ENCODE measurements at places on chromosomes 5 and 9. TPM values are rescaled to one million over a fixed set of nuclear protein-coding genes. Genes with fewer than 3 reads are reported as not detected.

DNA sequence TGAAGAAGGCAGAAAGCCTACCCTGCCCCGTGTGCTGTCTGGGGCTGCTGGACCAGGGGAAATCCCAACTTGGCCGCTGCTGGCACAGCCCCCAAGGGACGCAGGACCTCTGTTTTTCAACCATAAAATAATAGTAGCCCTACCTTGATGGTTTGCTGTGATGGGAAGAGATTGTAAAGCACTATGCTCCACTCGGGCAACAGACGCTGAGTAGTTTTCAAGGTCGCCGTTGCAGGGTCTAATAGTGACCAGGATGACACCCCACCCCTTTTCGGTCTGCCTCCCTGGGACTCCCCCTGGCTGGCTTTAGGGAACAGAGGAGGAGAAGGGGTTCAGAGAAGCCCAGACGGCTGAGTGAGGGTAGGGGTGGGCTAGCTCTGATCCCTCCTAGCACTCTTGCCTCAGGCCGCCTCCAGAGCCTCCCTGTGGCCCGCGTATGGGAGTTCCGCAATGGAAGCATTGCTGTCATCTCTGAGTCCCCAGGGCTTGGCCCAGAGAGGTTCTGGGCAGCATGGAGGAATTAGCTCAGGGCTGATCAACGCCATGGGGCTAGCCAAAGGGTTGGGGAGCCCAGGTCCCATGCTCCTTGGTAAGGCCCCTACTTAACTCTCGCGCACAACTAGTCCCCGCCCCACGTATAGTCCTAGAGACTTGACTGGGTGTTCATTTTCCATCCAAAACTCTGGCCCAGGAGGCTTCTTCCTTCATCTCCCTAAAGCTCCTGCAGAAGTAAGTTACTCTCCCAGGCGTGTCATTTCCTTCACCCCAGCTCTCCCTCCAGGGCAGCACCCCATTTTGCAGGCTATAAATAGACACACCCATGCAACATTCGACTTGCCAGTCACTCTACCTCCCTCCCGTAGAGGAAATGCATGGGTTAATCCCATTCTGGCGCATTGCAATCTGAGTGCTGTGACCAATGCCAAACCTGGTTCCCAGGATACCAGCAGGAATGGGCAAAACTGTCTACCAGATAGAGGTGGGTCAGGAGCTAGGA, 1.1 kb upstream of the IRF1 start:
- DNase-seq = no peak

DNA sequence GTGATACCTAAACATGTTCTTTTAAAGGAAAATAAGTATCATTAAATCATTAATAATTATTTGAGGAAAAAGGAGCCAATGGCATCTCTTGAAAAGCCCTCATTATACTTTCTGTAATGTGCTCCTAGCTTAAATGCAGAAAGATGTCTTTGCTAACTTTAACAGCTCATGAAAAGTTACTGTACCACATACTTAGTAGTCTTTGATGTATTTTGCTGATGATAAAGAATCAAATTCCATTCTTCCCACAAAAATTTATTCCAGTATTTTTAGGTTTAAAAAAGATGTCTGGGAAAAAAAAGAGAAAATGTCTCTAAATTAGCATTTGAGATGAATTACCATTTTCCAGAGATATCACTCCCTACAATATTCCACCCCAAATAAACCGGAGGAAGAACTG, 112.5 kb downstream of the PPP2R2B start:
- peak; percentile 3 for DNase-seq

NIM1K gene
- polyA plus RNA-seq = 1.8 TPM

DNA sequence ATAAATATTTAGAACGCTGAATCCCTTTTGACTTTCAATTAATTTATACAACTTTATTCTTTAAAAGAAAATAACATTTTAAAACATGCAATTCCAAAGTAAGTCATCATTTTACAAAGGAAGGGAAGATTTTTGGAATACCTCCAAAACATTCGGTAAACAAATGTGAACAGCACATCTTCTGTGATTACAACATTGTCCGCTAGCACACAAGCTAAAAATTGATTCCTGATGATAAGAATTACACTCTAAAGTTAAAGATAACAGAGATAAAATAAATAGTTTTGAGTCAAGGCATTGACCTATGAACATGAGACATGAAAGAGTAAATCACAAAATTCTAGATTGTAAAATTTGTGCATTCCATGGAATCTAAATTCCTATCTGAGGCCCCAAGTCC, 56.2 kb upstream of the TRAF1 start:
- peak; percentile 64 for DNase-seq

GRCh38 chr9:129726322-129727160, 26.3 kb downstream of the PTGES start:
- DNase-seq = peak; percentile 90

NOP16 gene
- 68.4 TPM for polyA plus RNA-seq

GRCh38 chr9:21817176-21817575, 14.7 kb downstream of the MTAP start:
- DNase-seq = peak; percentile 95

PTGER4 gene
- polyA plus RNA-seq = 0.41 TPM

GRCh38 chr5:93532370-93532769, 48.6 kb downstream of the NR2F1-AS1 start:
- DNase-seq = peak; percentile 92

- no peak for DNase-seq
Measured at GRCh38 chr5:16453609-16454008, 12.0 kb downstream of the ZNF622 start.

- DNase-seq = peak; percentile 74
Measured at GRCh38 chr9:17063535-17064135, 71.2 kb upstream of the CNTLN start.

DNA sequence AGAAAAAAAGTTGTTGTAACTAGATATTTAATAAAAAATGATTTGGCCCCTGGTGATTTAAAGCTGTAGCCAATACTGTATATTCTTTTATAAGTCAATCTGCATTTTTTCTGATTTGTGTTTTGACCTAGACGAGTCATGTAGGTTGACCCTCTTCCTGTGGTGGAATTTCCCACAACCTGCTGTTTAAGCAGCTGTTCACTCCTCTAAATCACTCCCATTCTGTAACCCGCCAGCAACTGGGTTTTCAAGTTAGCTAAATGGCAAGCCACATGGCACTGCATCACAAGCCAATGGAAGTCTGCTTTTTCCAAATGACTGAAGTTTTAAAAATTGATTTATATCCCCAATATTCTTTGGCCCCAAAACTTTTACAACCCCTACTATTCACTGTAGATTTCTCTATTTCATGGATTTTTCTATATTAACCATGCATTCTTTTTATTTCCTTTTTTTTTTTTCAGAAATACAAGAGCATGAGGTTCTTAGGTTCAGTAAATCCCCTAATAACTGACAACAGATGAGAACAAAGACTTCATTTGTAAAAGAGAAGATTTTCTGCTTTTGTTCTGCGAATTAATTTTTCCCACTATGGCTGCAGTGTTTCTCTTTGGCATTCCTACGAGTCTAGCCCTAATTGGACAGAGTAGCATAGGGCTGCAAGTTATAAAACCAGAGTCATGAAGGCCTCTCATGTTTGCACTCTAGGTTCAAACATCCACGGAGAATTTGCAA, 184.5 kb upstream of the TLE4 start:
- DNase-seq = no peak

TRPM3 gene
- not detected for polyA plus RNA-seq

DNA sequence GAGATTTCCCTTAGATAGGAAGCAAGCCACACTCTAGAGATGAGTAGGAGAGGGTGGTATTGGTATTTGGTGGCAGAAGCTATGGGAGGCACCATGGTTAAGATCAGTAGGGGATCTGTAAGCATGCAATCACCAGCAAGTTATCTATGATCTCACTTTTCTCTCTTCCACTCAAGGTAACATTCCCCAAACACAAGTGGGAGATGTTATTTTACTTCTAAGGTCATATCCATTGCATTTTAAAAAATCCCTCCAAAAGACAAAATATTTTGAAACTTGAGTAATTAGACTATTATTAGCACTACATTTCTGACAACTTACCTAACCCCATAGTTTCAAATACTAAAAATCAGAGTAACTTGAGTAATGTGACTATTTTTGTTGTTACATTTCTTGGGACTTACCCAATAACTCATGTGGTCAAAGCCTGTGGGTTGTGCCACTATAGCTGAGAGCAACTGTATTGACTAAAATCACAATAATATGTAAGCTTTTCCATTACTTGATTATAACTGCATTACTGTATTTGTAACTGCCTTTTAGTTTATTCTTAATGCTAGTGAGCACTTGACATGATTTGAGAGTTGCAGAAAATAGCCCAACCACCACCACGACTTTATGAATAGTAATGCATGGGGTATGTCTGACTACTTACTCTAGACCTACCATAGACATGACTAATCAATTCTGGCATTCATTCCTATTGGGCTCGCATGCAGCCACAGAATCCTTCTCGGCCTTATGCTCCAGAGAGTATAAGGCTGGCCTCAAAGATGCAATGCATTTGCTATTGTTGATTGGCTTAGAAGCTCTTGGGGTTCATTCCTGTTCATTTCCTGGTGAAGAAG, 264.7 kb downstream of the TRIM32 start:
- peak; percentile 91 for DNase-seq

DNA sequence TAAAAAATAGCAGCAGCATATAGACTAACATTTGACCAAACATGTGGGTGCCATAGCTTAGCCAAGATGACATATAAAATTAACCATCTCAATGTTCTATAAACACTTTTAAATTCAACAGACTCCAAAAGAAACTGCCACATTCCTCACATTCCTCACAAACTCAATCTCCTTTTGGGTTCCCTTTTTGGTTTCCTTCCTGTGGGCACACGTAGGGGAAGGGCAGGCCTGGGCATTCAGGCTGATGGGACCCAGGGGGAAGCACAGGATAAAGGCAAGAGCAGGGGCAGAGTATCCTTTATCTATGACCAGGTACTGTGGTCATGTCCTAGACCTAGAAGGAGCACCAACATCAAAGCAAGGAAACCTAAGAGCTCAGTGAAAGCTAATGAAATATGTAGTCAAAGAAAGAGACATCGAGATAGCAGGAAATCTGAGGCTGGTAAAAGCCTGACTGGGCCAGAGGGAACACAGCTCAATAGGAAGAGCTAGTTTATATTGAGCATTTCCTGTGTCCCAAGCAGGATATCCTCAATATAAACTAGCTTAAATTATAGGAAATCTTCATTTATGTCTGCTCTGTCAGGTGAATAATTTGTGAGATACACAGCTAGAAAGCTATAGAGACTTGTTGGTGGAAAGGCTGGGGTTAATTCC, 13.6 kb upstream of the ERAP1 start:
- DNase-seq = no peak

DNA sequence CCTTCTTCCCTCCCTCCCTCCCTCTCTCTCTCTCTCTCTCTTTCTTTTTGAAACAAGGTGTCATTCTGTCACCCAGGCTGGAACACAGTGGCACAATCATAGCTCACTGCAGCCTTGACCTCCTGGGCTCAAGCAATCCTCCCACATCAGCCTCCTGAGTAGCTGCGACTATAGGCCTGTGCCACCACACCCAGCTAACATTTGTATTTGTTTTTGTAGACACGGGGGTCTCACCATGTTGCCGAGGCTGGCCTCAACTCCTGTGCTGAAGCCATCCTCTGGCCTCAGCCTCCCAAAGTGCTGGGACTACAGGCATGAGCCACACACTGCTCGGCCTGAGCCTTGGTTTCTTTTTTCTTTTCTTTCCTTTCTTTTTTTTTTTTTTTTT, 45.8 kb downstream of the PLPP7 start:
- no peak for DNase-seq

DNA sequence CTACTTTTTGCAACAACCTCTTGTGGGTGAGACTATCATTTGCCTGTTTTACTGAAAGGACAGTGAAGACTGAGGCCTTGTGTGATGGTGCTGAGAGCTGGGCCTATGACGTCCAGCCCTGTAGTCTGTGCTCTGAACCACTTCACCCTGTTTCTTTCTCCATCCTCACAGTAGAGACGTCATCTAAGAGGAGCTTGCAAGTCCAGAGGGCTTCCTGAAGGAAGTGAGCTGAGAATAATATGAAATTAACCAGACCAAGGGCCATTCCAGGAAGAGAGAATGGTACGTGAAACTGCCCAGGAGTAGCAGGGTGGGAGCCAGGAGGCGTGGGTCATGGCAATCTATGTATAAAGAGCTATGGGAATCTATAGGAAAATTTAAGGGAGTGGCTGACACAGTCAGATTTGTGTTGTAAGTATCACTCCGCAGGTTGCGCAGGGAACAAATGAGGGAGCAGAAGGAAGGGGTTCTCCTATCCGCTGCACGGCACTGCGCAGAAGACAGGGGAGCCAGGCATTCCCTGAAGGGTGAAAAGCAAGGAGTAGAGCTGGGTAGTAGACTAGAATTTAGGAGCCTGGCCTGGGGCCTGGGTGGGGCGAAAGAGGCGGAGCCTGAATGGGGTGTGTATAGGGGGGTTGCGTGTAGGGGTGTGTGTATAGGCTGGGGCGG, 596 bp upstream of the FGFR4 start:
- DNase-seq = no peak

GRCh38 chr5:141879426-141879759, 1.2 kb upstream of the PCDH1 start:
- no peak for DNase-seq

GPBP1 gene
- 38.1 TPM for polyA plus RNA-seq

- DNase-seq = peak; percentile 30
Measured at GRCh38 chr5:154611341-154611767, 133.3 kb upstream of the HAND1 start.

ARHGEF39 gene
- 1.6 TPM for polyA plus RNA-seq

- DNase-seq = no peak
Measured at GRCh38 chr5:153991168-153991567, 47.5 kb downstream of the FAM114A2 start.

DNA sequence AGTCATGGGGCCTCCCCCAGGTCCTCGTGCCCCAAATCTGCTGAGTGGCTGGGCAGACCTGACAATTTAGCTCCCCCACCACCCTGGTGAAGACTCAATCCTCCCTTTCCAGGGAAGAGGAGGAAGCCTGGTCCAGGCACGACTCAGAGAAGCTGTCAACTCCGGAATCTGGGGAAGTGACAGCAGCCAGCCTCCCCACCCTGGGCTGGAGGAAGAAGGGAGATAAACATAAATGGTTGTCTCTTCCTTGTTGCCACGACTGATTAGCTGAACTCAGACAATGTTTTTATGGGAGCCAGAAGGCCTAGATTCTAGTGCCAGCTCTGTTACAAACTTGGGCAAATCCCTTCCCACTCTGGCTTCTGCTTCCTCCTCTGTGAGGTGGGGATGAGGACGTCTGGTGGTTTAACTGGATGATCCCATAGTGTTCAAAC, 15.4 kb downstream of the CCDC69 start:
- no peak for DNase-seq

GRCh38 chr5:100900142-100900795, 2.8 kb downstream of the ST8SIA4 start:
- DNase-seq = peak; percentile 39

PCA3 gene
- polyA plus RNA-seq = not detected

- DNase-seq = no peak
Measured at GRCh38 chr5:86757824-86758223, 140.1 kb downstream of the COX7C start.

GRCh38 chr5:140041492-140042392, 1.4 kb downstream of the NRG2 start:
- DNase-seq = peak; percentile 67

DNA sequence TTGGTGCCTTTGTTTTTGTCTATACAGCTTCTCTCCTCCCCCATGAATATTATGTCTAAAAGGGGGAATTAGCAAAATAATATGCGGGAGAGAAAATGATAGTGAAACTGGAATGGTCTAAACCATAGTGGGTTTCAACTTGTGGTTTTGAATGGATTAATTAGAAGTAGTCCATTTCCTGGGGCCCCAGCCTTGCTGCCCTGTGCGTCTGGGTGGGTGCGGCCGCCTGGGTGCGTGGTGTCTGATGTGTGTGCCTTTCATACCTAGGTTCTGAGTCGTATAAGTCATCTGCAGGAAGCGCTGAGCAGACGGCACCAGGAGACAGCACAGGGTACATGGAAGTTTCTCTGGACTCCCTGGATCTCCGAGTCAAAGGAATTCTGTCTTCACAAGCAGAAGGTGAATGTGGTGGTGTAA, 120.0 kb upstream of the CACNA1B start:
- peak; percentile 80 for DNase-seq

- DNase-seq = no peak
Measured at GRCh38 chr9:26437056-26437711, 455.4 kb downstream of the CAAP1 start.
